ENCODE measurements at places on chromosomes 4 and X.

DNA sequence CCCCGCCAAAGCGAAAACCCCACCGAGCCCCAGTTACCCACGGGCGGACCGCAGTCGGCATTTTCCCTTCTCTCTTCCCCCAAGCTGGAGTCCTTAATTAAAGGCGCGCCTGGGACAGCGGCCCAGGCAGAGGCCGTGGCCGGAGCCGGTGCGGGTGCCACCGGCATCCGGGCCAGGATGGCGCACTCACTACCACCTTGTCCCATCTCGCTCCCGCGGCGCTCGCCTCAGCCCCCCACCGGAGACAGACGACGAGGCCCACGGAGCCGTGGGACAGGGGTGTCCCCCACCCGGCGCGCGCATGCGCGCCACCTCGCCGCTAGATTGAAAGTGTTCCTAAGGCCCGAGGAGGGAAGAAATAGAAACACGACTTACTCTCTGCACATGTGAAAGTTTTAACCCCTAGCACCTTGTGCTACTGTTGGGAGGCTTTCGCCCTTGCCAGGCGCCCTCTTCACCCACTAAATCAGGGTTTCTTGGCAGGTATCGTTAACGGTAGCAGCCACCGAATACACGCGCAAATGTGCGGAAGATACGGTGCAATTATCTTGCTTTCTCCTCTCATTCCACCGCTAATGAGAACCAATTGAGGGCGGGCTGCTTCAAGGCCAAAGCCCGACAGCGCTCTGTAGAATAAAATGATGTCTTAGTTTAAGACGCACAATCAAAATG, 64.3 kb upstream of the CCDC160 start:
- no peak for DNase-seq

GRCh38 chr4:56684320-56685050, 3.4 kb upstream of the HOPX start:
- DNase-seq, result no peak

- peak; percentile 56 for DNase-seq
Measured at GRCh38 chr4:73257234-73257633, 1.4 kb downstream of the ANKRD17 start.

GRCh38 chr4:174549721-174550120, 27.4 kb upstream of the HPGD start:
- no peak for DNase-seq

GRCh38 chr4:76898385-76898692, 395 bp upstream of the SOWAHB start:
- no peak for DNase-seq

- DNase-seq, result no peak
Measured at GRCh38 chr4:32022071-32022470, 1301.9 kb downstream of the PCDH7 start.

DNA sequence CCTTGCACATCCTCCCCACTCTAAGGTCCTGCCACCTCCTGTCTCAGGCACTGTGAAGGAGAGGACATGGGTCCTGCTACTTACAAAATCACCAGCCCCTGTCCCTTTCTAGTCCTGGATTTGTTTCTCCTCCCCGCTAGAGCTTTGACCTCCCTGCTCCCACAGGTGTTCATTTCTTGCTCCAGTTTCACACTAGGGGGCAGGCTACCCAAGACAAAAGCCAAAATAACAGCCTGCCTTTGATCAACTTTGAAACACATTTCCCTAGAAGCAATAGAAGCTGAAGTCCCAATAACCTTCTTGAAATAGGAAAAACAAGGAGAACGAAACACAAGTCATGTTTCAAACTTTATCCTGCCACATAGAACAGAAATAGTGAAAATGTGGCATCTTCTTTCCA, 164.4 kb downstream of the QDPR start:
- DNase-seq, result peak; percentile 47

GRCh38 chrX:15465347-15465746, 27.8 kb downstream of the PIR start:
- DNase-seq, result no peak

GRCh38 chr4:7828793-7829301, 110.8 kb downstream of the AFAP1 start:
- no peak for DNase-seq

DNA sequence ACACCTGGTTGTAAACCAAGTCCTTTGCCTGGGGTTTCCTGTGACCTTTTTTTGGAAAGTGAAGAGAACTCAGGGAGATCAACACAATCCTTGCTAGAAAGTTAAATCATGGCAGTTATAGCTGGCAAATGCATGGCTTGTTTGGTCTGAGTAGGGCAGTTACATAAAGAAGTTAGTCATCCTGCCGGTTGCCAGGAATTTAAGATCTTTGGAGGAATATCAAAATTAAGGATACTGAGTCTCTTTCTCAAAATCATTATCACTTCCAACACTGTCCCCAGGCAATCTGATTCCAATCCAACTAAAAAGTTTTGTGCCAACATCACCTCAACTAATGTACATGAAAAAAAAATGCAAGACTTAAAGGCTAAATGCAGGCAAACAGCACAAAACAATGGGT, 40.3 kb downstream of the C4orf54 start:
- no peak for DNase-seq

- DNase-seq, result no peak
Measured at GRCh38 chrX:65537229-65537628, 2.6 kb upstream of the LAS1L start.

- DNase-seq, result no peak
Measured at GRCh38 chr4:140866492-140867005, 110.4 kb upstream of the TBC1D9 start.

DNA sequence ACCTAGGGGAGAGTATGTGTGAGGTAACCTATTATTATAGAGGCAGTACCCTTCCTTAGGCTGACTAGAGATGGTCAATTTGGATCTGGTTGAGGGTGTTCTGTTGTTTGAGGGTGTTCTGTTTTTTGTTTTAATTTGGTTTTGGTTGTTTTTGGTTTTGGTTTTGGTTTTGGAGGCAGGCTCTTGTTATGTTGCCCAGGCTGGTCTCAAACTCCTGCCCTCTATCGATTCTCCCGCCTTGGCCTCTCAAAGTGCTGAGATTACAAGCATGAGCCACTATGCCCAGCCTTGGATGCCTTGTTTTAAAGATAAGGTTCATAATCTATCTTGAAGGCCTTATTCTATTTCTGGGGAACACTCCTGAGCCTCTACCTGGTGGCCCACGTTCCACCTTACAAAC, 912 bp downstream of the CXorf65 start:
- no peak for DNase-seq

GRCh38 chr4:98626350-98626749, 32.1 kb downstream of the TSPAN5 start:
- no peak for DNase-seq

DNA sequence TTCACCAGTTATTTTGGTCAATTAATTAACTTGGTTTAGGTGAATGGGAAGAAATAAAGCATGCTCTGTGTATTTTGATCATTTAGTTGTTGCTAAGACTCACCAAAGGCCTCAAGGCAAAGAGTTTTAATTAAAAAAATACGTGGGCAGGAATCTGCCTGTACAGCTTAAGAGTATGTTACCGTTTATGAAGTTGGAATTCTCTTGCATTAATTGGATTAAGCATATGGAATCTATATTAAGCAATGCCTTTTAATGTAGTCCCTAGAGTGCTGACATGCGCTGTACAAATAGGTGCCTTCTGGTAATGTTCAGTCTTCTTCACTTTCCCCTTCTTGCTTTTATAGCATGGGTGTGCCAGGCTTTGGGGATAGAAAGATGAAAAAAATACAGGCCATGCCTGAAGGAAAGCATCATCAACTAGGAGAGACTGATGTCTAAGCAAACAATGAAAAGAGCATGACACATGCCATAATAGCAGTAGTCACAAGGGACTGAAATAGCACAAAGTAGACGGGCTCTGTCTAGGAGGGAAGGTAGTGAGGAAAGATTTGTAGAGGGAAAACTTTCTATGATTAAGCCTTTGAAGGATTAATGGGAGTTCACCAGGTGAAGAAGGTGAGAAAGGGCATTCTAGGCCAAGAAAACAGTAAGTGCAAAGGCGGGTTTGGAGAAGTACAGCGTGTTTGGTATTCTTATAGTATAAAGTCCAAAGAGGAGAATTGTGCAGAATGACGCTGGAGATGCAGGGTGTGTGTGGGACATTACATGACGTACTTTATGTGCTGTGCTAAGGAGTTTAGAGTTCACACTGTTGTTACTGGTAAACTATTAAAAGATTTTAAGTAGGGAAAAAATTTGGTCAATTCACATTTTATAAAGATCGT, 226.1 kb upstream of the ANXA3 start:
- DNase-seq, result no peak

DNA sequence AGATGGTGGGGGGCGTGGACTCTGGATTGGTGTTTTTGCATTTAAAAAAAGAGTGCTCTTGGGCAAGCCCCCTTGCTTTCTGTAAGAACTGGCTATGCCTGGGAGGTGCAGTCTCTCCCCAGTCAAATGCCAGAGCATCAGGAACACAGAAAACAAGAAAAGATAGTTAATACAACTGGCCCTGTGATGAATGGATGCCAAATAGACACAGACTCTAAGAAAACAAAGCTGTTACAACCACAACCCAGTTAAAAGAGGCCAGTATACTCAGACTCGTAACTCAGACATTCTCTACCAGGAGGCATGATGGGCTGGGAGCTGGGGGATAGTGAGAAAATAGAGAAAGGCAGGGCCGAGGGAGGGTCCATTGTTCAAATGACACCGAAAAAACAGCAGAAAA, 32.5 kb upstream of the C1QTNF7 start:
- DNase-seq, result no peak

DNA sequence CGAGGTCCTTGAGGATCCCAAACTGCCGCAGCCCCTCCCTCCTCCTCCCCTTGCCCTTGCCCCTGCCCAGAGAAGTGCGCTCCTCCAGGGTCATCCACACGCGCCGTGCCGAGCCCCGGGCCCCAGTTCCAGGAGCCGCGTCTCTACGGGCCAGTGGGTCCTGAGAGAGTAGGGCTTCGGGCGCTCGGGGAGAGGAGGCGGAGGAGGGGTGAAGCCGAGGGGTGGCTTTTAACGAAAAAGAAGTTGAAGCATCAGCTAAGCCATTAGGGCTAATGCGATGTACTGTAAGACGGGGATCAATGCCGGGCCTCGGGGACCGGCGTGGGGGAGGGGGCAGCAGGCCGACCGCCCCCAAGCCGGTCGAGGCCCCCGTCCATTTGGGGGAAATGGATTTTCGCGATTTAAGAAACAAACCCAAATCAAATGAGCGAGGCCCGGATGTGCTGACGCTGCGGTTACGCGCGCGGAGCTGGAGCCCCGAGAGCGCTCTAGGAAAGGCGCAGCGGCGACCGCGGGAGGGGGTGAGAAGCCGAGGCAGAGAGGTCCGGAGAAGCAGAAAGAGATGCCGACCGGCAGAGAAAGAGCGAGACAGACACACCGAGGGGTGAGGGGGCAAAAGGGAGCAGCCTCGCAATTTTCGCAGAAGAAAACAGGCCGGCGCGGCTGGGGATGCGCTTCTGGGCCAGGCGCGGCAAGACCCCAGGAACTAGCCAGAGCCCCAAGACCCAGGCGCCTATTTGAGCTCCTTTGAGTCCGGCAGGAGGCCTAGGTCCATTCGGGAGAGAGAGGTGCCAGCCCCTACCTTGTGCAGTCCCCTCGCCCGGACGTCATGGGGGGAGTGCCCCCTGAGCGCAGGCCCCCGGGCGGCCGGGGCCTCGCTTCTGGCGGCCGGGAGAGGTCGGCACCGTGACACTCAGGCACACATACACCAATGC, 13.6 kb downstream of the HMX1 start:
- no peak for DNase-seq

Measured in HEK293T (cell line).